Renal pelvis (tissue), 12 donors: ENCODE measurements at places on chromosomes 12 and 14. TPM values are rescaled to one million over a fixed set of nuclear protein-coding genes. Genes with fewer than 3 reads are reported as not detected.

GRCh38 chr14:70032447-70032846 is 153.2 kb downstream of the SMOC1 start:
- DNase-seq: no peak

DNA sequence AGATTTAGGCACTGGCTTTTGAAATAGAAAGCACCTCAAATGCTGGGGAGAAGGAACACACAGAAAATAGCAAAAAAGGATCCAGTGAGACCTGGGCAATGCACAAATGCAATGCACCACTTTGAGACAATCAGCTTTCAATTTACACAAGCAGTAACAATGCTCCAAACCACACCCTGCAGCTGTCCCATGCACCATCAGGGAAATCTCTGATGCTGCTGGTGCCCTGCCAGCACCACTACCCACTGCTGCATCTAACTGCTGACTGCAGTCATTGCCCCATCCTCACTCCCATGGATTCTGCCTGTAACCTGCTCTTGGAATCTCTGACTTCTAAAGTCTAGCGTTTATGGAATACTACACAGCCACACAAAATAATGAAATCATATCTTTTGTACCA is 21.0 kb upstream of the HMGA2 start:
- DNase-seq: no peak

DNA sequence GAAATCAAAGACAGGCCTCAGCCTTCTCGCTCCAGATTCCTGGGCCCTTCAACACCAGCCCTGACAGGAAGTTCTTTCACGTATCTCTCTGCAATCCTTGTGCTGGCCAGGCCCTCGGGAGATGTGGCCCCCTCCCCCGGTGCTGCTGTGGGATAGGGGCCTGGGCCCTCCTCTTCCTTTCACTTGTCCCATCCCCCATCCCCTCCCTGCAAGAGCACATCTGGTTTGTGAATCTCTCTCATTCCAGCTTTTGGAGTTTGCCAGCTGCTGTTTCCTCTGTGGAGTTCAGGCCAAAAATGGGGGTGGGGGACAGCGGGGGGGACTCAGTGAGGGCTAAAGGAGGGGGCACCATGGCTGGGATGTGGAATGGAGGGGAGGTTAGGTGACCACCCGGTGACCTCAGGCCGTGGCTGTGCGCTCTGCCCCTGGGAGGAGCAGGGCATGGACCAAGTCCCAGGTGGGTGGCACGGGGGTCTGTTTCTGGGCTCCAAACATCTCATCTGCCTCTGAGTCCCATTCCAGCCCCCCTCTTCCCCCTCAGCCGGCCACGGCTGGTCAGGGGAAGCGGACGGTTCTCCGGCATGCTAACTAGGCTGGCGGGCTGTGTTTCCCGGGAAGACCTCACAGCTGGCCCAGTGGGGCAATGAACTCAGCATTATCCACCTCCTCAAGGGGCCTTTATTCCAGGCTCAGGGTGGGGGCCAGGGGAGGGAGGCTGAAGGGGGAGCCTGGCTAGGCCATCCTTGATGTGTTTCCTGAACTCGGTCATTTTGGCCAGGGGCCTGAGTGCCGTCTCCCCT is 7.4 kb downstream of the LRP1 start:
- DNase-seq: peak; percentile 60

- no peak for DNase-seq
Observed at GRCh38 chr12:47207340-47207717, 127.6 kb upstream of the AMIGO2 start.

- DNase-seq: no peak
Observed at GRCh38 chr14:53110096-53110495, 43.0 kb downstream of the DDHD1 start.

DNA sequence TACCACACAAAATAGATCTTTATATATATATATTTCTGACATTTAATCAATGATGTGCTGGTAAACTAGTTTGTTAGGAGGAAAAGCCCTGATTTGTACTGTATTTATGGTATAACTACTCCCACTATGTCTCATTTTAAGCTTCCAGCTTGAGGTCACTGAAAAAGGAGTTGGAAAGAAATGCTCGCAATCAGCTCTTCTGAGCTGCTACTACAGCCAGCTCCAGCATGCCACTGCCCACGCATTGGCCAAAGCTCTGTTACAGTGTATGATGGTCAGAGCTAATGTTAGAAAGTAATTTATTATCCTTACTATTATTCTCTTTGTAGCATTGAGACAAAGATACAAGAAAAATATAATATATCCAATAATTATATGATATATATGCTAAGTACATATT is 55.0 kb upstream of the PCED1B start:
- DNase-seq: no peak

GRCh38 chr12:25715102-25715501 is 162.0 kb upstream of the LMNTD1 start:
- no peak for DNase-seq

DNA sequence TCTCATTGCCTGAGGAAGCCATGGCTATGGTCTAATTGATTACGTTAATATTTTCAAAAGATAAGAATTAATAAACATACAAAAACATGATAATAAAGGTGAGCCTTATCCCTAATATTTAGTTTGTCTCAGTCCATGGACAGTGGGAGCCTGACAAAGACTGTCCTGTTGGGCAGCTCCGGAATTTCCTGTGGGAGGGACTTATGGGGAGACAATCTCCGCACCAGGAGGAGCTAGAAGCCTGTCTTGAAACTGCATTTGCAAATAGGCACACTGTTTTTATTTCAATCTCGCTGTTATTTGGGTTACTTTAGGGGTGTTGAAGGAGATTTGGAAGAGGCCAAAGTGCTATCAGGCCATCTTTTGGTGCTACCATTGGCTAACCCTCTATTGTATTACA is 50.8 kb upstream of the ZDHHC17 start:
- DNase-seq: no peak

DNA sequence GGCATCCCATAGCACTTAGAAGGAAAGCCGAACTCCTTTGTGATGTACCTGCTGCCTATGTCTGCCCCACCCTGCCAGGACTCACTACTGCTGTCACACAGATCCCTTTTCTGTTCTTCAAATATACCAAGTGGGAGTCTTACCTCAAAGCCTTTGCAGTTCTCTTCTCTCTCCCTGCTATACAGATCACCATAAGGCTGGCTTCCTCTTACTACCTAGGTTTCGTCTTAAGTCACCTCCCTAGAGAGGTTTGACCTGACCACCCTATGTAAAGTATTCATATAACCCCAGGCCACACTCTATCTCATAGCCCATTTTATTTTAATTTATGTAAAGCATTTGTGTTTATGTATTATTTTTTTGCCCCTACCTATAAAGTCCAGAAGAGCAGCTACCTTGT is 117.6 kb downstream of the CRADD start:
- DNase-seq: no peak

DNA sequence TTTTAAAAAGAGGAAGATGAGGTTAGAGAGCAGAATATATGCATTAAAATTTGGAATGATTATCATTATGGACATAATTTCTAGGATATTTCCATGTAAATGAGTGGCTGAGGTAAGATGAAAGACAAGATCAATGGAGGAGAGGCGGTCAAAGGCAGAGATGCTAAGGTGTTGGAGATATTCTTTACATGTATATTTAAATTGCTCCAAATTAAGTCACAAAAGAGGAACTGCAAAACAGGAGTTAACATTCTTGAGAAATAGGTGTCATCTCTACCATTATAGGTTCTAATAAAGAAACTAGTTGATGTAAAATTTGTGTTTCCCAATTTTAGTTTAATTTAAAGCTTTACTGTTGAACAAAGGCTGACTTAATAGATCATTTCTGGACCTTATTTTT is 268.5 kb upstream of the PPFIA2 start:
- no peak for DNase-seq

DNA sequence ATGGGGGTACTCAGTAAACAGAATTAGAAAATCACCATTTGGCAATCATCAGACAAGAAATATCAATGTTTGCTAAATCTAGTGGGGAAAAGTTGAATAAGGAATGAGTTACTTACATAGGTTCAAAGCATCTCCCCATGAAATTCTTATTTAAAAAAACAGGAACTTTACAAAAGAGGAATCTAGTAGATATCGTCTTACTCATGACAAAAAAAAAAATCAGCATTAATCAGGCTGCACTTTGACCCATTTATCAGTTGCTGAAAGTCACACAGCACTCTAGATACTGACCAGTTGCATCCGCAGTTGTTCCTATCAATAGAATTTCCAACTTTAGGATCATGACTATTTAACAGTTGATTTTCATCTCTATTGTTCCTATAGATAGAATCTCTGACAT is 5.8 kb upstream of the DICER1 start:
- DNase-seq: no peak

The CACNA1C gene
- 10.0 TPM for polyA plus RNA-seq

The OR4K14 gene
- not detected for polyA plus RNA-seq

The PZP gene
- polyA plus RNA-seq: 0.53 TPM

The LGR5 gene
- polyA plus RNA-seq: 17.2 TPM

The HCAR1 gene
- 3.3 TPM for polyA plus RNA-seq
